ENCODE measurements at places on chromosomes 7 and 10.

- no peak for DNase-seq
Observed at GRCh38 chr10:30412901-30413300, 21.1 kb upstream of the MAP3K8 start.

- DNase-seq: no peak
Observed at GRCh38 chr10:14111208-14111607, 219.5 kb downstream of the FRMD4A start.

- no peak for DNase-seq
Observed at GRCh38 chr10:126997801-126998590, 92.8 kb downstream of the DOCK1 start.

DNA sequence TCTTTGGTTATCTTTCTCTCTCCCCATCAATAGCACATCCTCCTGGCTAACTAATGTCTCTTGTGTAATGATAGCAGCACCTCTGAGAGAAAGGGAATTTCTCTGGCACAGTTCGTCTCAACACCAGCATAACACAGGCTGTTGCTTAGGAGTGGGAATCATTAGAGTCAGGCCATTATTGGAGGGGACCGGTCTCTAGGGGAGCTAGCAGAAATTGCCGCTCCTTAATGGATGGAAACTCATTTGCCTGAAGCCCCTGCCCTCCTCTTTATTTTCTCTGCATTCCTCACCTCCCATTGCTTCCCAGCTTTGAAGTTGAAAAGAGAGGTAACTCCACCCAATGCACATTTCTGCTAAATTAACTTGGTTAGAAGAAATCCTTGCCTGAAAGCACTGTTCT lies 11.9 kb downstream of the LRRC4 start:
- DNase-seq: no peak

DNA sequence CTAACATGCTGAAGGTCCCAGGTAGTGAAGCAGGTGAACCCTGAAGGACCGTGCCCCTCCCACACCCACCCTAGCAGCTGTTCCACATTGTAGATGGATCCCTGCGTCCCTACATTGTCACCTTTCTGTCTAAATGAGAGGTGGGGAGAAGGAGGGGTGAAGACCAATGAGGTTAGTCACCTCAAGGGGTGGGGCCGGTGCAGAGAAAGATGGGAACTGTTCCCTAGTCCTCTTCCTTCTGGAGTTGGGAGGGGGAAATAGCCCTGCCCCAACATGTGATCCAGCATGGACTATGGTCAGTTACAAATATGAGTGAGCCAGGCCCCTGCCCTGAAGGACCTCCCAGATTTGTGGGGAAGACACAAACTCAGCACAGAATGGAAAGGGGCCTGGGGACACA lies 124.5 kb downstream of the LHPP start:
- no peak for DNase-seq

DNA sequence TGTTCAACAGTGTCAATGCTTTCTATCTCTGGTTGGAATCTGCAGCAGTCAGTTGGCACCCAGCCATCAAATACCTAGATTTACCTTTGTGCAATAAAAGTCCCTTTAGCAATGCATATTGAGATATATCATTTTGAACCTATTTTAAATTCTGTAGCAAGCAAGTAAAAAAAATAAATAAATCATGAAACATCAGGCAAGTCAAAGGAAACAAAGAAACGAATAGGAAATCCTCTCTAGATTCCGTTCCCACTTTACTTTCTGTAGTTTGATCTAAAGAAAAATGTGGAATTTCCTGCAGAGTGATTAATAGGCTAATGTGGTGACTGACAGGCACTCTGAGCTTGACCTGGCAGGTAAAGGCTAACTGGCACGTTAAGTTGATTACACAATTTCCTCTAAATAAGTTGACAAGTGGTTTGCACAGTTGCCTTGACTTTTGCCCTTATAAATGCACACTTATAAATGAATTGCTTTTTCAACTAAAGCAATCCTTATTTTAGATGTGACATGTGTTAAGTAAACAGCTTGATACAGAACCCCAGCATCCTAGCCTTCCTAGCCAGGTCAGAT lies 208.1 kb upstream of the TCF7L2 start:
- no peak for DNase-seq

DNA sequence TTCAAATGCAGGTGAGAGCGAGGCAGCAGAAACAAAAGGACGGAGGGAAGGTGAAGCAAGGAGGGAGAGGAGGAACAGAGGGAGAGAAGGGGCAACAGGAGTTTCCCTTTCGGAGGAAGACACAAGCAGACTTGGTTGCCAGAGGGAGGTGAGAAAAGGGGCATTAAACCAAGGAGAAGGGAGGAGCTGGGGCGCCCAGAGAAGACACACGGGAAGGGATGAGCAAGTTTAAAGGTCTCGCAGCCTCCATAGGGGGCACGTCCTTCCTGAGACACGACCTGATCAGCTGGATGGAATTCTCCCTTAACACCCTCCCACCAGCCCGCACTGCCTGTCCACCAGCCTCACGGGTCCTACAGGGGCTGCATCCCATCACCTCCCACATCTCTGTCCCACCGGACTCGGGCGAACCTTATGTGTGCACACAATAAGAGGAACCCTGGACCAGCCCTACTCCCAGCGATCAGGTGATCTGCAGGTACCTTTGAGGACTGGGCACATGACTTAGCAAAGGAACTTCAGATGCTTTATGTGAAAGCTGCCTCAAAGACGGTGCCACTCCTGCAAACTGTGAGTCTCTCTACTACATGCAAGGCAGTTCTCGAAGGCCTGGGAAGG lies 251.2 kb downstream of the TNS3 start:
- DNase-seq: no peak

- no peak for DNase-seq
Observed at GRCh38 chr7:129489491-129489890, 12.8 kb upstream of the SMKR1 start.

GRCh38 chr7:151595702-151596350 lies 76.1 kb upstream of the RHEB start:
- no peak for DNase-seq

- DNase-seq: no peak
Observed at GRCh38 chr10:122264931-122265330, 6.2 kb upstream of the BTBD16 start.

DNA sequence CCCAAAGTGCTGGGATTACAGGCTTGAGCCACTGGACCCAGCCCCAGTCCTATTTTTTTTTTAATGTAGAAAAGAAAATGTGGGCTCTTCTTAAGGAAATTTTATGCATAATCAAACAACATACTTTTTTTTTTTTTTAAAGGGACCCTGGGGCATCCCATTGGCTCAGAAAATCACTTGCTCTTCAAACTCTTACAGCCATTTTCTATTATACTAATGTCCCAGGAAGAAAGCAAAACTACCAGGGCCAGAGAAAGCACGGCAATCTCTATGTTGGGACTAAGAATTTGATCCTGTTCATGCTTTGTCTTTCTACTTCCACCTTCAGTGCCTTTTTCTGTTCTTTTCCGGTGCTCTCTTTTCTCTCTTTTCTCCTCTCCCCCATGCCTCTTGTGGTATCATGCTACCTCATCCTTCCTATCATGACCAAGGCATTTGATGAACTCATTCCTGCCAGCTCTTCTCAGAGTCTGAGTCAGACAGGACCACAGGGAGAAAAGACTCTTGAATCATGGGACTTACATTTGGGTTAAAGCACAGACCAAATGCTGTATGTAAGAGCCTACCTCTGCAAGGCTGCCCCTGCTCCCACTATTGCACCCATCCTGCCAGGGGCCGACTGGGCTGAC lies 76.4 kb upstream of the CCNY start:
- DNase-seq: no peak

DNA sequence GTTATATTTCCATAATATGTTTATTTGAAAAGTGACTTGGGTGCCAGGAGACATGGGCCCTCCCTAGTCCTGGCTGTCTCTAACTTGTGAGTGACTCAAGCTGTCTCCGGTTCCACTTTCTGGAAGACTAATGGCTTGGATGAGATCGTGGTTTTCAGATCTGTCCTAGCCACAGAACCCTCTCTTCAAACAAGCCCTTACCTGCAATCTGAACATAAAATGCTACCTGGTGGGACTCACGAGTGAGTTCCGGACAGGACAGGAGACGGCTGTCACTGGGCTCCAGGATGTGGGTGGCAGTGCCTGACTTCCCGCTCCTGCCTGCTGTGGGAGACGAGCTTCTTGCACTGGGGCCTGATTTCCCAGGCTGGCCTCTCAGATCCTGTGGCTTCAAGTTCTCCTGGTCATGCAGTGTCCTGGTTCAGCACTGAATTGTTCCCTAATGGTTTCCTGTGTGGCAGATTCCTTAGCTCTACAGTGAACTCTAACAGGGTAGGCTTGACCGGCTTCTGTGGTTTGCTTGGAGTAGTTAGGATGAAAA lies 26.0 kb upstream of the PFKFB3 start:
- no peak for DNase-seq

- DNase-seq: no peak
Observed at GRCh38 chr7:95537468-95537867, 51.7 kb downstream of the ASB4 start.

GRCh38 chr10:115965376-115965775 lies 307.6 kb downstream of the GFRA1 start:
- DNase-seq: no peak

GRCh38 chr10:84317174-84317573 lies 11.2 kb upstream of the CCSER2 start:
- no peak for DNase-seq

DNA sequence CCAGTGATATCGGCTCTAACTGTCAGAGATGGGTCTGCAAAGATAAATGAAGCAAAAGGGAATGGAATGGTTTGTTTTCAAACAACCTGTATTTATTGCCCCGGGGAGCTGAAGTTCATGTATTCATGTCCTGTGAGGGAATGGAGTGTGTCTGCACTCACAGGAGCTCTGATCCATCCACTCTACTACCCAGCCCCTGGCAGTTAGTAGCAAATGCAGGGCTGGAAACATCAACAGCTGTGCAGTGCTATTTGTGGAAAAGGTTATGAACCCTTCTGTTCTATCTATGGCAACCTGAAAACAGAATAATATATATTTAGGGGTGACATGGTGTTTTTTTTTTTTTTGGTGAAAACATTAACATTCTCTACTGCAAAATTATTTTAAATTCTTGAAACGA lies 9.8 kb downstream of the AGR2 start:
- DNase-seq: no peak

DNA sequence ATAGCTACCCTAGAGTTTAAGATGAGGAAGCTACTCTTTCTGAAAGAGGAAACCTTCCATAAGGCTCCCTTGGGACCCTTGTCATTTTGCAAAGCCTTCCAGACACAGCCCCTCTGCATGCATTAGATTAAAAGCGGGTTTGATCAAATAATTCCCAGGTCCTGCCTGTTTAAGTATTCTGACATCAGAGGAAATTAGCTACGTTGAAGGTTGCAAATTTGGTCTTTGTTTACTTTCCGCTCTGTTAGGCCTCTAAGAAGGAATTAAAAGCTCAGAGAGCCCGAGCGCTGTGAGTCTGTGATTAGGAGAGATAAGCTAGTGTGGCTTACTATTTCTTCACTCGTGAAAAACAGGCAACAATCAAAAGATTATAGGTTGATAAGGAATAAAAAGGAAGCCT lies 1.4 kb upstream of the THSD7A start:
- peak; percentile 61 for DNase-seq

DNA sequence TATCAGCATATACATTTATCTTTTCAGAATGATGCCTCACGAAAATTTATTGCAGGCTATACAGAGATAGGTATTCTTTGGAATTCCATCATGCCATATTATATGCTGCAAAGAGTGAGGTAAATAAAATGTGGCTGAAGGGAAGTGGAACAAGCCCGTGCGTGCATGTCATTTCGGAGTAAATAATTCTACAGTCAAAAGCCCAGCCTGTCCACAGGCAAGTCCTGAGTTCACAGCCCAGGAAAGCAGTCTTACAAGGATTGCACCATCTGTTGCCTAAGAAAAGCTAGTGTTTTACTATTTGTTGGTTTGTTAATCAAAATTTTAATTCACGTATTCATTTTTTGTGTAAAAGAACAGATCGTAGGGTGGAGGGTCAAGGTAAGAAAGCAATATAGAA lies 292.4 kb upstream of the AKR1E2 start:
- no peak for DNase-seq

- no peak for DNase-seq
Observed at GRCh38 chr10:121131426-121132265, 280.5 kb downstream of the WDR11 start.

- DNase-seq: no peak
Observed at GRCh38 chr7:47940088-47941013, 7.9 kb downstream of the PKD1L1 start.

DNA sequence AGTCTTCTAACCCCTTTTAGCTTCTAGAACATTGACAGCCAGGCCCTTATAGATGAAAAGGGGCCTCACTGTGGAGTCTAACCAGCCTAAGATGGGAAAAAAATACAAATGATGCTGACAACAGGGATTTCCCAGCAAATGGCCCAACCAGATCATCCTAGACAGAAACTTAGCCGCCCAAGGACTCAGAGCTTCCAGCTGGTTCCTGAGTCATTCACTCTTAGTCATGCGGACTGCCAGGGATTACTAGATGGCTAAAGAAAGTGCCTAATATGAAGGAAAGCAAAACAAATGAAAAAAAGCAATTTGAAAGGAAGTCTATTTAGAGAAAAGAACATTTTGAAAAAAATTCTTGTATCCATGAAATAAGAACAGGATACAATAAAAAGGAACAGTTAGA lies 23.7 kb downstream of the TSPAN14 start:
- DNase-seq: no peak

DNA sequence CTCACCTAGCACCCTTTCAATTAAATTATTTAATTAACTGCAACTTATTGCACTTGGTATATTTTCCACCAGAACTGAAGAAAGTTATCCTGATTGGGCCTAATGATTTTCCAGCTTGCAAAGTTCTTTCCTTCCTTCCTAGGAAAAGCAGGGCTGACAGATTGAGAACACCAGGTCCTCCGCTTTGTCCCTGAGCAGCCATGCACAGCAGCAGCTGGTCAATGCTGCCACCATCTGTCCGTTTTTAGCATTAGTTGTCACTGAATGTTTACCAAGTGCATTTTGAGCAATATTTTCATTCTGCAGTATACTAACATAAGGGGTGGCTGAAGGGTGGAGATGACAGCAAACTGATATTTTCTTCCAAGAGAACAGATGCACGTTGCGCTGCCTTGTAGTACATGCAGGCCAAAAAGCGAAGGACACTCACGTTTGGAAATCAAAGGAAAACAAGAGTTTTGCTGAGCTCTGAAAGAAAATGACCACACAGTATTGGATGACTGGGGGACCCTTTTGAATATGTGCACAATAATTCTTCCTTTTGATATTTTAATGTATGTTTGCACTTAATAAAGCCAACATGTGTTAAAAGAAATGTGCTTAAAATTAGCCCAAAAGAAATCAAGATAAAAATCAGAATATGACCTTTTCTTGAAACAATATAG lies 248.8 kb upstream of the PTN start:
- peak; percentile 38 for DNase-seq

GRCh38 chr10:75483188-75483587 lies 51.8 kb downstream of the LRMDA start:
- no peak for DNase-seq

- no peak for DNase-seq
Observed at GRCh38 chr7:142668495-142668894, 80.8 kb upstream of the PRSS1 start.

DNA sequence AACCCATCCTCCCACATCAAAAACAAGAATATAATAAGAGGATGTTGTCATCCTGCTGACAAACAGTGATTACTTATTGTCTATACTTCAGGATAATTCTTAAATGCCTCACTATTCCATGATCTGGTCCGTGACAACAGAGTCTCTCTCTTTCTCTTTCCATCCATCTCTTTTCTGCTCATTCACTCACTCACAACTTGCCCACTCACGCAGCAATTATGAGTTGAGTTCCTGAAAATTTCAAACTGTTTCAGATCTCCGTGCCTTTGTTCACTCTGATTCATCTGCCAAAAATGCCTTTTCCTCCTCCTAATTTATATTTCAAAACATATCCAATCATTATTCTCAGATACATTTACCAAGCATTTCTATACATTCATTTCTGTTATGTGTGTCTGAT lies 1.4 kb downstream of the OR6B1 start:
- no peak for DNase-seq

- no peak for DNase-seq
Observed at GRCh38 chr7:130879191-130879590, 145.2 kb upstream of the KLF14 start.

Data from NCI-H187 (cell line).